ENCODE measurements at places on chromosomes 5 and 9. TPM values are rescaled to one million over a fixed set of nuclear protein-coding genes. Genes with fewer than 3 reads are reported as not detected.

Gene CENPP
- 2.2 TPM for polyA plus RNA-seq

Gene ADAM19
- polyA plus RNA-seq, result 4.3 TPM

Gene NACC2
- 5.7 TPM for polyA plus RNA-seq

Gene CCT5
- 81.3 TPM for polyA plus RNA-seq

Gene LECT2
- not detected for polyA plus RNA-seq

Gene STPG3
- polyA plus RNA-seq, result not detected

Gene CCNI2
- polyA plus RNA-seq, result 0.40 TPM

Gene TMC1
- polyA plus RNA-seq, result not detected

Gene SHISAL2B
- polyA plus RNA-seq, result not detected

Gene ARSI
- not detected for polyA plus RNA-seq

Gene SPATA31A5
- not detected for polyA plus RNA-seq

Gene RAB24
- 95.2 TPM for polyA plus RNA-seq

Gene NEUROG1
- polyA plus RNA-seq, result not detected

Gene RAD23B
- 222 TPM for polyA plus RNA-seq

Gene KIF12
- polyA plus RNA-seq, result 0.10 TPM

Gene PLPPR1
- polyA plus RNA-seq, result 0.31 TPM

Gene NDUFS6
- polyA plus RNA-seq, result 58.6 TPM

Gene SPINK4
- 1.8 TPM for polyA plus RNA-seq

Gene GPR150
- polyA plus RNA-seq, result 0.03 TPM

Gene OGN
- 13.9 TPM for polyA plus RNA-seq

Gene FBP2
- polyA plus RNA-seq, result 0.37 TPM

Gene SPATA31E1
- not detected for polyA plus RNA-seq

Gene AK8
- 2.0 TPM for polyA plus RNA-seq

Gene IGFBPL1
- 0.17 TPM for polyA plus RNA-seq

Gene SH3GLB2
- polyA plus RNA-seq, result 214 TPM

Gene GLDC
- polyA plus RNA-seq, result 0.16 TPM

Gene SLC1A3
- 10.0 TPM for polyA plus RNA-seq

Gene PLAC8L1
- polyA plus RNA-seq, result 0.37 TPM

Gene TDRD7
- 5.4 TPM for polyA plus RNA-seq

Gene PKD2L2
- not detected for polyA plus RNA-seq

Gene NFIB
- polyA plus RNA-seq, result 13.7 TPM

Gene MED22
- polyA plus RNA-seq, result 21.3 TPM

Gene DOK3
- polyA plus RNA-seq, result 10.7 TPM

Gene UGCG
- 95.9 TPM for polyA plus RNA-seq

Gene BNIP1
- 13.1 TPM for polyA plus RNA-seq

Gene SPEF2
- polyA plus RNA-seq, result 5.2 TPM

Gene SOX30
- polyA plus RNA-seq, result 0.03 TPM

Gene CCNJL
- polyA plus RNA-seq, result 1.7 TPM

Gene EIF4E1B
- 0.37 TPM for polyA plus RNA-seq

Gene WWC1
- 0.54 TPM for polyA plus RNA-seq

Gene CCDC171
- polyA plus RNA-seq, result 3.2 TPM

Gene SOHLH1
- polyA plus RNA-seq, result not detected

Gene PTAR1
- polyA plus RNA-seq, result 5.6 TPM

Gene CYLC2
- polyA plus RNA-seq, result not detected

Gene TICAM2
- 2.7 TPM for polyA plus RNA-seq

Gene GKAP1
- 24.2 TPM for polyA plus RNA-seq

Gene COL23A1
- 4.4 TPM for polyA plus RNA-seq

Gene CNTFR
- polyA plus RNA-seq, result 1.1 TPM

Gene ITGA2
- 2.3 TPM for polyA plus RNA-seq

Gene INSL4
- polyA plus RNA-seq, result not detected

Gene HSD17B3
- not detected for polyA plus RNA-seq

Gene SAXO1
- 0.24 TPM for polyA plus RNA-seq
